GM23248 (cell line): ENCODE measurements at places on chromosomes 6 and 20. TPM values are rescaled to one million over a fixed set of nuclear protein-coding genes. Genes with fewer than 3 reads are reported as not detected.
A peak's percentile ranks its signal among the peaks of the same experiment; 100 is the strongest.

RBPJL gene
- total RNA-seq = not detected in 2 replicates

DNA sequence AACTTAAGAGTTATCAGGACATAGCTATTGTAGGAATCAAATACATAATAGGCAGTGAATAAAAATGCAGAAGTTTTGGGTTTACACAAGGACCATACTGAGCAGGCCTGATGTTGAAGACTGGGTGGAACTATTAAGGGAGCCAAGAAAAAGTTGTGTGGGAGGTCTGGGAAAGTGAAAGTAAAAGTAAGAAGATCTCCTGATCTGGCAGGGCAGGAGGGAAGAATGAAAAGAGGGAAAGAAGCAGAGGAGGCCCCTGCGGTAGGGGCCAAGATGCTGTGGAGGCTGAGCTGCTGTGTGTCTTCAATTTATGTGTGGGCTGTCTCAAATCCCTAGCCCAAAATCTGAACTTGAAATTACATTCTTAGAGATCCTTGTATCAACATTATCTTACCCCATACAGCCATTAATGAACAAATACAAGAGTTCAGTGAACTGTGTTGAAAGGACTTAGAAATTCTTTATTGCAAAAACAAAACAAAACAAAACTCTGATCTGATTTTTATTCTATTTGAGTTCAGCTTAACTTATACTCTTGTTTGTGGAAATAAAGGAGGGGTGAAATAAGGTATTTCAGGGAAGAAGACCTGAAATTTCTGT lies 1183.8 kb downstream of the HACE1 start:
- DNase-seq = no peak

LTB gene
- not detected in 2 replicates for total RNA-seq

DNA sequence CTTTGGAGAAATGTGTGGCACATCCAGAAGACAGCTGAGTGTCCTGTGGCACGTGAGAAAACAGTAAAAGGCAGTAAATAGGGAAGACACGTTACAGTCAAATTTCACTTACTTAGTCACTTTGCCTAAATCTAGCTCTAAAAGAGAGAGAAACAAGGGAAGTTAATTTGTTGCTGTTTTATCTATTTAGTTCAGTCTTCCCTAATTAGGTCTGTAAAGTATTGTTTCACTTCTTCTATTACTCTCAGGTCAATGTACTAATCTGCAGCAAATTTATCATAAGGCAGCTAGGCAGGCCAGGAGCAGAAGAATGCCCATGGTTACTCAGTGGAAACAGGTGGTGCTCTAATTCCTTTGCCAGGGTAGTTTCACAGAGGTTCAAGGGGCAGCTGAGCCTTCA lies 124.3 kb upstream of the CNR1 start:
- DNase-seq = no peak

DNA sequence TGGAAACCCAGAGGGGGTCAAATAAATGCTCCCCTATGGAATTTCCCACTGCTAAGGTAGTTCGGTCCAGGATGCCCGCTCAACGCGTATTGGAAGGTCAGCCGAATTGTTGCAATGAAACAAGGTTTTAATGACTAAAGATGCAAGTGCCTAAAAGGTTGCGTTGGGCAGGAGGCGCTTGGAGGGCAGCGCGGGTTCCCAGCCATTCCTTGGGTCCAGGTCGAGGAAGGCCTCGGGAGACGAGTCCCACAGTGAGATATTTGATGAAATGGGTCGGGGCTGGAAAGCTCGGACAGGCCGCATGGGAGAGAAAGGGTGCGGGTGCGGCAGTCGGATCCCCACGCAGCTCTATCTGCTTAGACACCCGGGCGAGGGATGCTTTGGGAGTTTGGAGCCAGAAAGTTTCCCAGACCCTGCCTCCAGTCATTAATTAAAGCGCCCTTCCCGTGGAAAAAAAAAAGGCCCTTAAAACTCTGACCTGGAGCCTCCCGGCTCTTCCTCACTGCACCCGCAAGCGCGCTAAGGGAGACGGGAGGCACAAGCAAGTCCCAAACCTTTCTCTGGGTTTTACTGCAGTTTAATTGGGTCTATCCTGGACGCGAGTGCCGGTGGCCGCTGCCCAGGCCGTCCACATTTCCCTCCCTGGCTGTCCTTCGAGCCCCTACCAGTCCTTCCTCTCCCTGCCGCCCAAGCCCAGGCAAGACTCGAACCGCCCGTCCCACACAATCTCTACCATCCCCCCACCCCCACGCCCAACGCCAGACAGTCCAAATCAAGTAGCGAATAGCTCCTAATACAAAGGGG lies 24.2 kb downstream of the TFAP2A start:
- no peak for DNase-seq

GRCh38 chr6:155314773-155315515 lies 660 bp upstream of the TFB1M start:
- peak; percentile 88 for DNase-seq
